ENCODE measurements at places on chromosomes 2 and 18. TPM values are rescaled to one million over a fixed set of nuclear protein-coding genes. Genes with fewer than 3 reads are reported as not detected.

DNA sequence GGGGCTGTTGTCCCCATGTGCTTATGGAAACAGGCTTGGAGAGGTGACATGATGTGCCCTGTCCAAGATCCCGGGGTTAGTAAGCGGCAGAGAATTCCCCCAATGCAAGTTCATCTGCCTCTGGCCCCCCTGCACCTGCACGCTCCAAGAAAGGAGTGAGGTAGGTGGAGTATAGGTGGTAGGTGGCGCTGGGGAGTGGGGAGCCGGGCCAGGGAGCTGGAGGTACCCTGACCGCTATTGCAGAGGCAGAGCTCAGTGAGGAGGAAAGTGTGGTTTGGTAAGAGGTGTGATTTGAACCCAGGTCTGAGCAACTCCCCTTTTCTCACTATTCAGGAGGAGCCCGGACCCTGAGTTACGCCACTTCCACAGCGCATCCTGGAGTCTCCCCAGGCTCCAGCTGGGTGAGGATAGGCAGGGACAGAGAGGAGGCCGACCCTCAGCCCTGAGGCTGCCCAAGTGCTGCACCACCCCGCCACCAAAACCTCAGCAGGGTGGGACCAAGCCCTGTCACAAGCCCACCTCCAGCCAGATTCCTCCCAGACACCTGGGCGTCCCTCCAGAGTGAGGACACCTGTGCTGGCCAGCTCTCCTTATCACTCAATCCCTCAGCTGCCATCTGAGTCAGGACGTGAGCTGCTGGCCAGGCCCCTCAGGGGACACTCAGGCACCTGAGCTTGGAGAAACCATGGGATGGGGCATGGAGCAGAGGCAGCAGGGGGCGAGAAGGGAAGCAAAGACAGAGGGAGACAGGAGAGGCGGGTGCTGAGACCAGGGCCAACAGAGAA is 5.6 kb downstream of the HAAO start:
- peak; percentile 59 for DNase-seq

- DNase-seq, result no peak
Measured at GRCh38 chr2:167271932-167272331, 383.7 kb downstream of the XIRP2 start.

SP5 gene
- total RNA-seq, result not detected

DNA sequence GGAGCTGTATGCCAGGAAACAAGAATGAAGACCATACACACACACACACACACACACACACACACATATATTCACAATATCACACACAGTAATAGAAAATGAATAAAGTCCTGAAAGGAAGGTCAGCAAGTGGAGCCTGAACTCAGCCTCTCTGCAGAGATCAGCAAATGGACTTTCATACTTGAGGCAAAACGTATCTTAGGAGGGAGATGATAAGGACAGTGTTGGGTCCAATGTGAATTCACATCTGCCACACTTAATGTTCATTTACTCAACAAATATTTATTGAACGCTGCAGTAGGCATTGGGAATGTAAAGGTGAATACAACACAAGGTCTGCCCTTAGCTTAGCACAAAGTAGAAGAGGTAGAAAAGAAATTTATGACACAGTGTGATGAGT is 2.7 kb upstream of the MTLN start:
- no peak for DNase-seq

Data from osteoblast (primary cell).